ENCODE measurements at places on chromosomes 1 and 21.

GRCh38 chr1:111720977-111721786, 18.0 kb downstream of the INKA2 start:
- no peak for DNase-seq

DNA sequence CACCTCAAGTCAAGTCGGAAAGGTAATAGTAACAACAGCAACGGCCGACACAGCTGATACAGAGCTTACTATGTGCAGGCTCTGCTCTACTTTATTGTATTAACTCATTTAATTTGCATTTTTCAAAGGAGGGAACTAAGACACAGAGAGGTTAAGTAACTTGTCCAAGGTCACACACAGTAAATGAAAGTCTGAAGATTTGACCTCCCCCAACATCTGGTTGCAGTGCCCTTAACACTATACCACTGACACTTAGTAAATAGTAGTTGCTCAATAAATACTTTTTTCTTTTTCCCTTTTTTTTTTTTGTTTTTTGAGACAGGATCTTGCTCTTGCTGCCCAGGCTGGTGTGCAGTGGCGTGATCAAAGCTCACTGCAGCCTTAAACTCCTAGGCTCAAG, 39.2 kb downstream of the RAP1GAP start:
- no peak for DNase-seq

GRCh38 chr1:161367684-161368400, at the start of gene CFAP126:
Gene CFAP126, minus strand, starts transcription at chr1:161367876. Its CDS starts 8 bp downstream, at chr1:161367868.
- no peak for DNase-seq

DNA sequence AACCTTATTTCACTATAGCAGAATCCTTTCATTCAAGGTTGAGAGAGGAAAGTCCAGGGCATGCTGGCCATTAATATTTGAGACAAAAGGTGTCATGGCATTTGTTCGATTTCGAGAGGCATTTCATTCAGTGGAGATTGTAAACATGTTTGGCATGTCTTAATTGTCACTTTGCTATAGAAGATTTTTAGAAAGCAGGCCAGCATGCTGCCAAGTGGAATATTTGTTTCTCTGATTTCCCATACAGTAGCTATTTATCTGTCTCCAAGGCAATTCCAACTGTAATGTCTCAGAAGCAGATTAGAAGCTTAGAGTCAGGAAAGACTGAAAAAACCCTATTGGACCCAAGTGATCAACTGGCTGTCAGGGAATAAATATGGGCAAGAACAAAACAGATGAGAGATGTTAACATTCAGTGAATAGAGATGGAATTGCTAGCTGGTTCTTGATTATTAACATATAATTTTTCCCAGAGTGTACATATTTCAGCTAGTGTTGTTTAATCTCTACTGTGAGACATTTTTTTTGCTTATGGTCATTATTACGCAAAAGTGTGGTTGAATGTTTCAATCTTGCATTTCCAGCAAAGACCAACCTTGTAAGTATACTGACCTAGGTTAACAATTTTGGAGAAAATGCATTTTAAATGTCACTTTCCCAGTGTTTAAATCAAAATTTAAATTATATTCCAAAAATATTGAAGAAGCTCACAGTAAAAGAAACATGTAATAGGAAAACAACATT, 174.6 kb downstream of the KCNK2 start:
- DNase-seq: no peak
